Retina (tissue), 1 donor: ENCODE measurements at places on chromosomes 12 and 14.

GRCh38 chr14:68678471-68678870 lies 114.4 kb downstream of the ZFP36L1 start:
- no peak for DNase-seq

- peak; percentile 38 for DNase-seq
Measured at GRCh38 chr12:44775901-44776300, 100.2 kb downstream of the NELL2 start.

GRCh38 chr12:12481631-12482030 lies 81.0 kb downstream of the DUSP16 start:
- no peak for DNase-seq

DNA sequence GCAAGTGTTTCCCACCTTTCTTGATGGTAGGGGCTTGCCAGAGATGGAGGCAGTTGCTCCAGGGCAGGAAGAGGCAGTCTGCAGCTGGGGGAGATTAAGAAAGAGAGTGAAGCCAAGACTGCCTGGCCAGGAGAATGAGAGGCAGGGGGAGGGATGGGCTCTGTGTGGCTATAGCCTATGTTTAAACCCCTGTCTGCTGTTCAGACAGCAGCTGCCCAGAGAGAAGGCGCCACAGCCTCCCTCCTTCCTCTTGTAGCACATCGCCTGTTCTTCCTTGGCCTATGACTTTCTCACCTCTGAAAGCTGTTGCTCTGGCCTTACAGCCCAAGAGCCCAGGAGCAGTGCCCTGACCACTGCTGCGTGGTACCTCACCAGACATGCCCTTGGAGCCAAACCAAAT lies 61.7 kb downstream of the EMP1 start:
- DNase-seq = no peak

- no peak for DNase-seq
Measured at GRCh38 chr12:59040043-59040442, 119.7 kb upstream of the LRIG3 start.

GRCh38 chr12:128813883-128814282 lies 9.9 kb downstream of the SLC15A4 start:
- no peak for DNase-seq

DNA sequence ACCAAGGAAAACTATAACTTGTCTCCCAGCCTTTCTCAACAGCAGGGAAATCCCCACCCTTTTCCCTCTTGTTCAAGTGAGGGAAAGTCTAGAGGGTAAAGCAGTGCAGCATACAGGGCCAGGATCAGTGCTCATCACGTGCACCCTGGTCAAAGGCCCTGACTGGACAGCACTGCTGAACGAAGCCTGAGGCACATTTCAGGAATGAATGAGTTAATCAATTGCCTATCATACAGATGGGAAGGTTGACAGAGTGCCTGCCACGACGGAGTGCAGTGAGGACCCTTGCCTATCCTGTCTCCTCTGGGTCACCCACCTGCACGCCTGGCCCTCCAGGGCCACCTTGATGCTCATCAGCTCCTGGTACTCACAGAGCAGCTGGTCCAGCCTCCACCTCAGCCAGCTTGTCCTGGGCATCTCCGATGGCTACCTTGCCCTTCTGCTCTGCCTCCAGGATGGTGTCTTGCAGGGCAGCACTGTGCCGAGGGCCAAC lies 11.7 kb upstream of the KRT73 start:
- DNase-seq = no peak

DNA sequence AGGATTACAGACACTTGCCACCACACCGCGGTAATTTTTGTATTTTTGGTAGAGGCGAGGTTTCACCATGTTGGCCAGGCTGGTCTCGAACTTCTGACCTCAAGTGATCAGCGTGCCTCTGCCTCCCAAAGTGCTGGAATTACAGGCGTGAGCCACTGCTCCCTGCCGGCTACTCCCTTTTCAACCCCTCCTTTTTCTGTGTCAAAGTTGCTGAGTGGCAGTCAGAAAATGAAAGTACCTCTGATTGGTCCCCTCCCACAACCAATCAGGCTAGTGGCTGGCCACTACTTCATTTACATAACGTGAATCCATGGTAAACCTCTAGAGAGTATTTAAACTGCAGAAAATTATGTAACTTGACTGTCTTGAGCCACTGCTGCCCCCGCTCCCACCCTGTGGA lies 5.9 kb downstream of the RESF1 start:
- DNase-seq = no peak

DNA sequence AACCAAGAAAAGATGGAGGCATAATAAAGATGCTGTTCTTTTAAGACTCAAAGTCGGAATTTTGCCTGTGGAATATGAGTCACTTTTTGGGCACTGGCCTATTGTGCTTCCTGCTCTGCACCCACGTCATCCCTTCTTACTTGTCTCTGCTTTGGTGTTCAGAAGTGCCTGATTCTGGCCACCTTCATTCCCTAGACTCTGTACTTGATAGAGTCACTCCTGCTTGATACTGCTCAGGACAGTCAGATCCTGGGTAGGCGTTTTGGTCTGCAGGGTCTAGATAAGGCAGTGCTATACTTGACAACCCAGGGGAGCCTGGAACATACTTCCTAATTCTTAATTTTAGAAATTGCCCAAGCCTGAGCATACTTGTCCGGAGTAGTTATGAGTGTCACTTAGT lies 1.9 kb downstream of the LRRK2 start:
- DNase-seq = no peak

DNA sequence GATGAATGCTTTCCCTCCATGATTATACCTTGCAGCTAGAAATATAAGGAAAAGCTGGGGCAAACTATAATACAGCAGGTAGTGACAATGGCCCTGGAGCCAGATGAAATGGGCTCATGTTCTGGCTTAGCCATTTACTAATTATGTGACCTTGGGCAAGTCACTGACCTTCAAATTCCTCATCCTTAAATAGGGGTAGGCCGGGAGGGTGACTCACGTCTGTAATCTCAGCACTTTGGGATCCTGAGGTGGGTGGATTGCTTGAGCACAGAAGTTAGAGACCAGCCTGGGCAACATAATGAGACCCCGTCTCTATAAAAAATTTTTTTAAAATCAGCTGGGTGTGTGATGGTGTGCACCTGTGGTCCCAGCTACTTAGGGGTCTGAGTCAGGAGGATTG lies 155.4 kb downstream of the C12orf75 start:
- DNase-seq = no peak

- DNase-seq = peak; percentile 84
Measured at GRCh38 chr12:21774358-21775132, at the start of gene KCNJ8. Gene KCNJ8, minus strand, starts transcription at chr12:21774706. Its CDS starts 1,090 bp downstream, at chr12:21773616.

GRCh38 chr12:81797100-81797499 lies 38.0 kb upstream of the PPFIA2 start:
- no peak for DNase-seq

GRCh38 chr12:12577786-12578185 lies 15.1 kb upstream of the DUSP16 start:
- DNase-seq = no peak

GRCh38 chr12:103769240-103769945 lies 71.6 kb downstream of the NT5DC3 start:
- DNase-seq = no peak

DNA sequence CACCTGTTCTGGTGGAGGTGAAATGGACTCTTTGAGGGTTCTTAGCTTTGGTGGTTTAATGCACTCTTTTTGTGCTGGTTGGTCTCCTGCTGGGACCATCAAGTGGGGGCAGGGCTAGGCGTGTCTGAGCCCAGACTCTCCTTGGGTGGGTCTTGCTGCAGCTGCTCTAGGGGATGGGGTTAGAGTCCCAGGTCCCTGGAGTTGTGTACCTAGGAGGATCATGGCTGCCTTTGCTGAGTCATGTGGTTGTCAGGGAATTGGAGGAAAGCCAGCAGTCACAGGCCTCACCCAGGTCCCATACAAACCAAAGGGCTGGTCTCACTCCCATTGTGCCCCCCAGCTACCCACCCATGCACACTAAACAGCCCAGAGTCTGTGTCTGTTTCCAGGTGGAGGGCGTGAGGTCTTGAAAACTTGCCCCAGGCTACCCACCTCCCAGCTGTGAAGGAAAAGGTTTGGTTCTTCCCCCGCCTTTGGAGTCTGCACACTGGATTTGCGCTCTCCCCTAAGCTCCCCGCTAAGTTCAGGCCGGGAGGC lies 387.7 kb downstream of the TMTC2 start:
- DNase-seq = no peak

DNA sequence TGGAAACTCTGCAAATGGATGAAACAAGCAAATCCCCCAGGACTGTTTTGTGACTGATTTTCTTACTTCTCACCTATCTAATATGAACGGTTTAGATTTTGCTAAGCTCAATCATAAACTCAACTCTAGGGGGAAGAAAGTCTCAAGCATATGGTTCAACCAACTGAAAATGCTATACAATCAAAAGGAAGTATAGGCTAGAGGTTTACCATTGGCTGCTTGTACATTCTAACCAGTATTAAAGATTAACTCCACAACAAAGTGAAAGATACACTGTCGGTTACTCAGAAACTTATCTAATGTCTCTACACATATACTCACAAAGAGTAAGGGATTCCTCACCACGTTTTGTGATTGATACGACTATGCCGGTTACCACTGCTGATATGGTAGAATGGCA lies 281.8 kb upstream of the SOX5 start:
- no peak for DNase-seq

GRCh38 chr12:40034712-40035111 lies 71.2 kb downstream of the SLC2A13 start:
- no peak for DNase-seq

GRCh38 chr12:10690906-10691305 lies 17.1 kb upstream of the STYK1 start:
- no peak for DNase-seq

- DNase-seq = peak; percentile 87
Measured at GRCh38 chr12:2691006-2691344, 103.8 kb upstream of the FKBP4 start.

GRCh38 chr14:33362934-33363333 lies 424.3 kb downstream of the NPAS3 start:
- no peak for DNase-seq

DNA sequence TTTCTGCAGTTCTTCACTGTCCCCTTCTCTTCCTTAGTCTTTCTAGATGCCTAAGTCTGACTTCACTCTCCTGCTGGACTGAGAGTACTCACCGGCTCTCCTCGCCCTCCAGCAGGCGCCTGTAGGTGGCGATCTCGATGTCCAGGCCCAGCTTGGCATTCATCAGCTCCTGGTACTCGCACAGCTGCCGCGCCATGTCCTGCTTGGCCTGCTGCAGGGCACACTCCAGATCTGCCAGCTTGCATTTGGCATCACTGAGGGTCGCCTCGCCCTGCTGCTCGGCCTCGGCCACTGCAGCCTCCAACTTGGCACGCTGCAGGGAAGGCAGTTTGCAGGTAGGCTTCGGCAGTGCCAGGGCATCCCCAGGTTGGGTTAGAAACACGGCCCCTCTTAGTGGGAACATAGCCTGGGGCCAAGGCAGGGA lies 5.2 kb downstream of the KRT84 start:
- peak; percentile 42 for DNase-seq

DNA sequence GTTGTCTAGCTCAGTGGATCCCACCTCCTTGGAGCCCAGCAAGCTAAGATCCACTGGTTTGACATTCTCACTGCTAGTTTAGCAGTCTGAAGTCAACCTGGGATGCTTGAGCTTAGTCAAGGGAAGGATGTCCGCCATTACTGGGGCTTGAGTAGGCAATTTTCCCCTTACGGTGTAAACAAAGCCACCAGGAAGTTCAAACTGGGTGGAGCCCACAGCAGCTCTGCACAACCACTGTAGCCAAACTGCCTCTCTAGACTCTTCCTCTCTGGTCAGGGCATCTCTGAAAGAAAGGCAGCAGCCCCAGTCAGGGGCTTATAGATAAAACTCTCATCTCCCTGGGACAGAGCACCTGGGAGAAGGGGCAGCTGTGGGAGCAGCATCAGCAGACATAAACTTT lies 16.7 kb upstream of the TAS2R43 start:
- no peak for DNase-seq

DNA sequence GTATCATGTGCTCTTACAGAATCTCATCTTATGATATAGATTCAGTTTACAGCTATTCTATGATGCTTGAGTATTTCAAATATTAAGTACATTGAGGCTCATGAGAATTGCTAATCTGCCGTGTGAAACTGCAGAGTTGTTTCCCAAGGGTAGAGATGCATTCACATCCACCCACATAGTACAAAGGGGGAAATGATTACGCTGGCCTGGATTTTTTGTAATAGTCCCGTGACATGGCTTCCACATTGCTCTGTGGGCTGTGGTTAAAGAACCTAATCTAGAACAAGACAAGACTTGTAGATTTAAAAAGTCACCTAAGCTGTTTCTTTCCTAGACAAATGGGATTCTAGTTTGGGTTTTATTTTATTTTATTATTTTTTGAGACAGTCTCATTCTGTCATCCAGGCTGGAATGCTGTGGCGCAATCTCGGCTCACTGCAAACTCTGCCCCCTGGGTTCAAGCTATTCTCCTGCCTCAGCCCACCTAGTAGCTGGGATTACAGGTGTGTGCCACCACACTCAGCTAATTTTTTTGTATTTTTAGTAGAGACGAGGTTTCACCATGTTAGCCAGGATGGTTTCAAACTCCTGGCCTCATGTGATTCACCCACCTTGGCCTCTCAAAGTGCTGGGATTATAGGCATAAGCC lies 13.0 kb upstream of the RIOX1 start:
- DNase-seq = no peak

- DNase-seq = no peak
Measured at GRCh38 chr14:103541709-103542604, 13.0 kb downstream of the TRMT61A start.

DNA sequence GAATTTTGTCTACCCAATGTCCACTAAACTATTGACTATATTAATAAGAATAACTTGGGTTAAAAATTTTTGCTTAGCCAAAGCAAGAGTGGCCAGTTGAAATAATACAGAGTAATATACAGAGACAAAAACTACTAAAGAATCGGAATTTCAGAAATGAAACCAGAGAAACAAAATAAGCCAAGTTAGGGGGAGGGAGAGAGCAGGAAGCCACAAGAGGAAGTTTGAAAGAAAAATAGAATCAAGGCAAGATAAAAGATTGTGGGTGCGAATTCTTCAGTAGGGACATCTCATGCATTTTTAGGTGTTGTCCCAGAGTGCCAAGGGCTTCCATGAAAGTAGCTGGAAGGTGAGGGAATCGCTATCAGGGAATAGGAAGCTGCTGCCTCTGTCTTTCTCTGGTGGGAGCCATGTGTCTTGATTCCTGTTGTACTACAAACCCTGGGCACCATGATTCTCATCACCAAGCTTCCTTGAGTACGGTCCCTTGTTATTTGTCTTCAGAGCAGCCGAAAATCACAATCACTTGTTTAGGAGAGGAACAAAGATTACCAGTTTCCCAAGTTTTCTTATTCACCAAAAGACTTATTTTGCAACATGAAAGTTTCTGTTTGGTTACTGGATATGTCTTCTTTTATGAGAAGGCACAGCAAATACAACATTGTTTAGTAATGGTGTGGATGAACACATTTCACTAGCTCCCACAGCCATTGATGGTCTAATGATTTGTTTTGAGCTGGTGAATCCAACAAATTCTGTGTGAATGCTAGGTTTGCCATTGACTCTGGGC lies 16.7 kb downstream of the NEUROD4 start:
- DNase-seq = no peak

DNA sequence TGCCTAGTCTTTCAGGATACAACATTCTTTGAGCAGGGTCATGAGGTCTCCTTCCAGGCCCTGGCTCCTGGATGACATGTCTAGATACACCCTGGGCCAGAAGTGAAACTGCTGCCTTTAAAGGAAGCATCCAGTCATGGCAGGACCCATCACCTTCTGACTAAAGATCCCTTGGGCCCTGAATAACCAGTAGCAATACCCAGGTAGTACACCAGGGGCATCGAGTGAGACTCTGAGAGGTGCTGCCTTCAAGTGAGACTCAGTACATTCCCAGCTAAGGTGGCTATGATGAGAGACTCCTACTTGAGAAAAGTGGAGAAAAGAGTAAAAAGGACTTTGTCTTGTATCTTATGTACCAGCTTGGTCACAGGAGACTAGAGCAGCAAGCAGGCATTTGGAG lies 23.5 kb downstream of the OR6C68 start:
- DNase-seq = no peak
